ENCODE measurements at places on chromosomes 1 and 21.

- peak; percentile 18 for DNase-seq
Observed at GRCh38 chr1:239952348-239953308, 139.1 kb upstream of the FMN2 start.

GRCh38 chr1:88984569-88984968 lies 7.9 kb downstream of the KYAT3 start:
- no peak for DNase-seq

DNA sequence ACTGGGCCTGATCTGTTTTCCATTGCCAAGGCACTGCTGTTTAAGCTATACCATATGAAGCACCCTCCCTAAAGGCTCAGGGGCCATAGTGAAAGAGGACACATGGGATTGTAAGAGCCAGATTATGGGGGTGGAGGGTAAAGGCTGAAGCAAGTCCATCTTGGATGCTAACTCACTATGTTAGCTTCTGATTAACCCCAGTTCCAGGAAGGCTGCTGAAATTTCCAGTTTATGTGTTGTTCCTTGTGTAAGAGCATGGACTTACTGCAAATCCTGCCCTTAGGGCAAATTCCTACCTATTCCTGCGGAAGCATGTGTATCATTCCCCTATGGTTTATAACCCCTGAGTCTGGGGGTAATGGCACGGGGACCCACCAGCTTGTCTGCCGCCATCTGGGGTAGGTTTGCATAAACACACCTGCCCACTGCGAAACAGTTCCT lies 91.8 kb upstream of the SERBP1 start:
- no peak for DNase-seq

DNA sequence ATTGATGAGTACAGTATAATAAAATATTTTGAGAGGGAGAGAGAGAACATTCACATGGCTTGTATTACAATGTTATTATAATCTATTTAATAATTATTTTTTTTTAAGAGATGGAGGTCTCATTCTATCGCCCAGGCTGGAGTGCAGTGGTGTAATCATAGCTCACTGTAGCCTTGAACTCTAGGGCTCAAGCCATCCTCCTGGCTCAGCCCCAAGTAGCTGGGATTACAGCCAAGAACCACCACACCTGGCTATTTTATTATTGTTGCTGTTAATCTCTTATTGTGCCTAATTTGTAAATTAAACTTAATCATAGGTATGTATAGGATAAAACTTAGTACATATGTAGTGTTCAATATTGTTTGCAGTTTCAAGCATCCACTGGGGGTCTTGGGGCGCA lies 57.8 kb downstream of the HS2ST1 start:
- no peak for DNase-seq

DNA sequence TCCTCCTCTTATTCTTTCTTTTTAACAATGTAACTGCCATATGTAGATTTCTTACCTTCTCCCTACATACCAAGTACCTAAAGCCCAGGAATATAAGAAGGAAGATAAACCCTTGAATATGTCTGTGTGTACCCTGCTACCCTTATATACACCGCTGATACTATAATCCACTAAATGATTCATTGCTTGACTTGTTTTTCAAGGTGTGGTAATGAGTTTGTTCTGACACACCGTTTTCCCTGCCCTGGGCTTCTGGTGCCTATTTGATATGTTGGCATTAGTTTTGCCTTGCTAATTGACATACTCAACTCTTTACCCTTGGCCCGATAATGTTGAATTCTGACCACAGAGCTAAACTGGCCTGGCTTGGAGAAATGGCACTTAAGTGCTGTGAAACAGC lies 64.3 kb downstream of the IL23R start:
- DNase-seq, result no peak

DNA sequence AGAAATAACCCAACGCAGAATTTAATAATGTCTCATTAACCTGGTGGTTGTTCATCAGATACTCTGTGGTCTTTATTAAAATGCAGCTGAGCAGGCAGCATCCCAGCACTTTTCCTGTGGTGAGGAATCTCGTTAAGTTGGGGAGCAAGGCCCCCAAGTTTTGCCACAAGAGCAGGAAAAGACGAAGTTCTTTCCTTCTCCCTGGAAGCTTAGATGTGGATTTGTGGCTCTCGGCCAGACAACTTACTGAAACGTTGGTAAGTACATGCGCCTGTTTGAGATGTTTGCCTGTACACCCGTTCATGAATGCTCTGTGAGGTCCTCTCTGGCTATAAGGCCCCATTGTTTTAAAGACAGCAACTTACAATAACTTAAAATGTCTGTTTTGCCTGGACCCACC lies 34.3 kb upstream of the PDE9A start:
- DNase-seq, result no peak

- no peak for DNase-seq
Observed at GRCh38 chr1:12565966-12566352, 52.1 kb downstream of the DHRS3 start.

GRCh38 chr1:206794294-206794908 lies 22.1 kb upstream of the IL10 start:
- no peak for DNase-seq

GRCh38 chr1:212234431-212235395 lies 50.5 kb upstream of the PPP2R5A start:
- peak; percentile 94 for DNase-seq

- no peak for DNase-seq
Observed at GRCh38 chr1:171381866-171382210, 67.9 kb downstream of the FMO4 start.

- peak; percentile 70 for DNase-seq
Observed at GRCh38 chr1:46137916-46138315, 5.5 kb upstream of the PIK3R3 start.

GRCh38 chr1:89311757-89312156 lies 39.1 kb upstream of the GBP5 start:
- peak; percentile 46 for DNase-seq

DNA sequence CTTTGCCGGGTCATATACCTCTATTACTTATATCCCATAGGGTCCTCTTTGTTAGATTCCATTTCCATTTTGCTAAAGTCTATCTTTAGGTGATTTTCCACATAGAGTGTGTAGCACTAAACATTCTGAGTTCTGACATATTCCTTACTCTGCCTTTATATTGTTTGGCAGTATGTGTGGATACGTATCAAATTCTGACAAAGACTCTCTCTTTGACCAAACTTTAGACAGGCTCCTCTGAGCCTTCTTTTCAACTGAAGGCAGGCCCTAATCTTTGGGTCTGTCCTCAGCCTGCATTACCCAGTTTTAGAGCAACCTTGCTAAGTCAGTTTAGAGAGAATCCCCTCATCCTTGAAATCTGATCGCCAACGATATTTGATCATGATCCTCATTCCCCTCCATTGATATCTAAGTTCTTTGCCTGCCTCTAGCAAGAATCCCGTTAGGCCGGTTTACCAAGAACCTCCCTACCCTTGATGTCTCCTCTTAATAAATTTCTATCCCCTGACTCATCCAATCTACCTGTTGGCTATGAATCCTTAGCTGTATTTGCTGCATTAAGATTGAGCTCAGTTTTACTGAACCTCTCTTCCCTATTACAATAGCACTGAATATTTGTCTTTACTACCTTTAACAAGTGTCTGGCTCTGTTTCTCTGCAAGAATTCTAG lies 10.4 kb upstream of the PPT1 start:
- DNase-seq, result no peak

- peak; percentile 27 for DNase-seq
Observed at GRCh38 chr1:15618077-15618654, 908 bp downstream of the DDI2 start.

GRCh38 chr1:92409946-92410549 lies 76.7 kb downstream of the GFI1 start:
- no peak for DNase-seq

- no peak for DNase-seq
Observed at GRCh38 chr21:45599146-45599581, 44.4 kb upstream of the PCBP3 start.

DNA sequence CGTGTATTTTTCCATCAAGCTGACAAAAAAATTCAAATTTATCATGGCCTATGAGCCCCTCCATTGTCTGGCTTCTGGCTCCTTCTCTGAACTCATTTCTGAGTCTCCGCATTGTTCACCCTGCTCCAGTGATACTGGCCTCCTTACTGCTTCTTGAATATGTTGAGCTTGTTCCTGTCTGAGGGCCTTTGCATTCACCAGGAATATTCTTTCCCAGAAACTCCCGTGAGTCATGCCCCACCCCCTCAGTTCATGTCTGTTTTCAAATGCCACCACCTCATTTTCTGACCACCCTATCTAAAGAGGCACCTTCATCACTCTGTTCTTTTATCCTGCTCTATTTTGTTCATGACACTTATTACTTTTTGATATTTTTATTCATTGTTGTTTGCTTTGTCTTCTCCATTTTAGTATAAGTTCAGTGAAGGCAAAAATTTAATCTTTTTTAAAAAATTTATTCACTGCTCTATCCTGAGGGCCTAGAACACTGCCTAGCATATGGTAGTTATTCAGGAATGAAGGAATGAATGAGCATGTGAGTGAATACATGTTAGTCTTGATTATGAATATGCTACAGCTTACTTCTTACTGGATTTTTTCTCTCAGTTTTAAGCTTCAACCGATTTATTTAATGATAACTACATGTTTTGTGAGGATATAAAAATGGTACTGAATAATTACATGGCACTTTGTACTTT lies 140.4 kb upstream of the C1orf105 start:
- DNase-seq, result peak; percentile 41
